ENCODE measurements at places on chromosomes 16 and 17.

DNA sequence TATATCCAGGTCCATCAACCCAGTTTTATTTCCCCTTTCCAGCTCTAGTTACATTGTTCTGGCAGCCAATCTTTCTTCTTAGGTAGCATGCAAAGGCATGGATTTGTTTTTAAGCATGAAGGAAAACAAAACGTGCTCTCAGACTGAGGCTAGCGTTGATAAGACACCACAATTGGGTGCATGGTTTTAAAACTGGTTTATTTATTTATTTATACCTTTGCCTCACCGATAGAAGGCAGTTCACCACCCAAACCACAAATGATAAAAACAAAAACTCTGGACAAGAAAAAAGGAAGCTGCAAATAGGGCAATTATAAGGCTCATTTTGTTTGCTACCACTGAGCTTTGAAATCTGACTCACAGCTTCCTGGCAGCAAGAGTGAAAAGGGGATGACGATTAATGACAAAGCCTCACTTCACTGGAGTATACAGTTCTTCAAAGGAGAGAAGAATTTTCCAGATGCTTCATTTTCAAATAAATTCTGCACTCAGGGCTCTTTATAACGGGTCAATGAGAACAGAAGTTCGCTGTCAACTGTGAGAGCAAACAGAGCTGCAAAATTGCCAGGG is 278.4 kb upstream of the IRX5 start:
- no peak for DNase-seq

DNA sequence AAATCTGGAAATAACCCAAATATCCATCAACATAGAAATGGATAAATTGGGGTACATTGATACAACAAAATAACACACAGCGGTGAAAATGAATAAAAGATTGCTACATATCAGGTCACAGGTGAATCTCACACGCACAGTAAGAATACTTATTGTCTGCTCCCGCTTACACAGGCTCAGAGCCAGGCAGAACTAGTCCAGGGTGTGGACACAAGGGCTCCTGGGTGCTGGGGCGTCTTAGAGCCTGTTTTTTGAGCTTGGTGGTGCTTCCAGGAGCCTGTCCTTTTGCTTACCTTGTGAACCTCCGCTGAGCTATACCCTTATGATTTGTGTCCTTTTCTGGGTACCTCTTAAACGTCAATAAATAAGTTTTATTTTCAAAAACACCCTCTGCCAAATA is 19.8 kb upstream of the C16orf74 start:
- DNase-seq: no peak

DNA sequence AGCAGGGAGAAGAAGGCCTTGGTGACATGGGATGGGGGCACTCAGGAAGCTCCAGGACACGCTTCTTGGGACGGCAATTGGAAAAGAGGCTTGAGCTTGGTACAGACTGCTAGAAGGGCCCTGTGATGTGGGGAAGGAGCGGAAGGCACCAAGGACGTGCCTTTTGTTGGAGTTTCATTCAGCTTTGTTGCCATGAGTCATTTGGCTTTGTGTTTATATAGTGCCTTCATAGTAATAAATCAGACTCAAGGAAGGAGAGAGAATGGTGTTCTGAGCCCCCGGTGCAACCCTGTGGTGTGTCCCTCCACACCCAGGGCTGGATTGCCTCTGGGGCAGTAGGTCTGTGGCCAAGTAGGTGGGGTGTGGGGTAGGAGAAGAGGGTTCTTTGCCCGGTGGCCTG is 7.4 kb upstream of the TBX4 start:
- DNase-seq: no peak

GRCh38 chr16:27685807-27686206 is 135.9 kb downstream of the KATNIP start:
- DNase-seq: no peak

GRCh38 chr16:86044881-86045590 is 146.1 kb downstream of the IRF8 start:
- DNase-seq: no peak

GRCh38 chr16:3882531-3882930 is 2.0 kb upstream of the CREBBP start:
- DNase-seq: no peak

DNA sequence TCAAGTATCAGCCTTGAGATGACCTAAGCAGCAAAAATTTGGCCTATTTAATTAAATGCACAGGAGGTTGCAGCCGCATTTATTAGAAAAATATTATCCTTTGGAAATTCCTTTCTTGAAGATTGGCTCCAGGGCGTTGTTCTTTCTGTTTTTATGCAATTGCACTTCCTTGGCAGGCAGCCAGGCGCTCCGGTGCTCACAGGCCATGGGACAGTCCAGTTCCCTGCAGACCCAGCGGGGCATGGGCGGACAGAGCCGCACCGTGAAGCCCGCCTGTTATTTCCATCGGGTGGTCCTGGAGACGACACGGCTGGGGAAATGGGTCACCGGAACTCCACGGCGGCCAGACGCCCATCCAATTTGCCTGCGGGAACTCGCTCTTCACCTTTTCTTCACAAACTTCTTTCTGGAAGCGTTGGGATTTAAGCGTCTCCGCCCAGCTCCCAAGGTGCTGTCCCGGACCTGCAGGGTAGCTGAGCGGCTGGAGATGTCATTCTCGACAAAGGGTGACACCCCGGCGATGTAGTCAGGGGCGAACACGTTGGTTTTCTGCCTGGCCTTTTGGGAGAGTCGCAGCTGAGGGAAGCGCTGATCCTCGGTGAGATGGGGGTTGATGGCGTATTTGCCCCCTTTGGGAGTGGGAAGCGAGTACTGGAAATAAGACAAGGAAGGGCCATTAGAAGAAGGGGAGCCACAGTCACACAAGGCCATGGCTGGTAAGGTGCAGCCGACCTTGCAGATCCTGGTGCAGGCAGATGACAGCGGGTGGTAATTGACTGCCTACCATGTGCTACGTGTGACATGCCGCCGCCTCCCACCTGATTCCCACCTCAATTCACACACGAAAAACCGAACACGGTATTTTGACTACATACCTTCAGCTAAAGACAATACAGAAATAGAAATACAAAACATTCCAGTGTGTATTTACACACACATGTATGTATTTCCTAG is 12.5 kb downstream of the NOB1 start:
- DNase-seq: no peak

GRCh38 chr17:61302953-61303816 is 96.5 kb upstream of the TBX2 start:
- no peak for DNase-seq

DNA sequence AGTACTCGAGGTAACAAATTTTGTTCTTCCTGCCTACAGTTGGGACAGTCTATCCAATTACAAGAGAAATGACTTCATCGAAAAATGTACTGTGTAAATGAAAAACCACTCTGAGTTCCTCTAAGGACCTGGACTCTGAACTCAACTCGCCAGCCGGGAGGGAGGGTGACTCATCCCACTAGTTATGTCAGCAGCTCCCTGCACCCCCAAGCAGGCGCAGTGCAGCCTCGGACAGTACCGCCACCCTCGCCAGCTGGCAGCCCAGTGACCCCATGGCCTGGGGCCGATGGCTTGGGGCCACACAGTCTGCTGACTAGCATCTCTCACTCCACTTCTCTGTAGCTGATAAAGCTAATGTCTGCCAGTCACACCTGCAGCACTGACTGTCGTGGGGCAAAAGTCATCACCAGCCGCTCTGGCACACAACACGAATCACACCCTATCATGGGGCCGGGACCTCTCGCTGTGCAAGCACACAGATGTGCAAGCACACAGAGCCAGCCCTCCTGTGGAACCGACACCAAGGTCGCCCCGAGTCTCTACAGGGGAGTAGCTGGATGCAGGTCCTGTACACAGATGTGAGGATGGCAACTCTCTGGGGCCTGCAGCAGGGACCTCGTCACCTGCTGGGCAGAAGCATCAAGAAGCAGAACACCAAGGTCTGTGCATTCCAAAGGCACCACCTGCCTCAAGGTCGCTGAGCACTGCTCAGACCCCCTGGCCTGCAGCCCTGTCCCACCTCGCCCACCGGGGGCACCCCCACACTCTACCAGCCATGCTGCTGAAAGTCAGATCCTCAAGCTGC is 5.7 kb downstream of the CSNK1D start:
- DNase-seq: peak; percentile 90

GRCh38 chr17:5283571-5284315 is 1.7 kb downstream of the RABEP1 start:
- no peak for DNase-seq

DNA sequence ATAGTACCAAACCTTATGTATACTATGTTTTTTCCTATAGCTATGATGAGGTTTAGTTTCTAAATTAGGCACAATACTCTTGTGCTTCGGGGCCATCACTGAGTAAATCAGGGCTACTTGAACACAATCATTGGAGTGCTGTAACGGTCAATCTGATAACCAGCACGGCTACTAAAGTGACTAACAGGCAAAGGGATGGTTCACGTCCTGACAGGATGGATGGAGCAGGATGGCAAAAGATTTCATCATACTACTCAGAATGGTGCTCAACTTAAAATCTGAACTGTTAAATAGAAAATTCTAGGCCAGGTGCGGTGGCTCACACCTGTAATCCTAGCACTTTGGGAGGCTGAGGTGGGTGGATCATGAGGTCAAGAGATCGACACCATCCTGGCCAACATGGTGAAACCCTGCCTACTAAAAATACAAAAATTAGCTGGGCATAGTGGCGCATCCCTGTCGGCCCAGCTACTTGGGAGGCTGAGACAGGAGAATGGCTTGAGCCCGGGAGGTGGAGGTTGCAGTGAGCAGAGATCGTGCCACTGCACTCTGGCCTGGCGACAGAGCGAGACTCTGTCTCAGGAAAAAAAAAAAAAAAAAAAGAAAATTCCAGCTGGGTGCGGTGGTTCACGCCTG is 7.0 kb downstream of the TUFM start:
- no peak for DNase-seq

- DNase-seq: no peak
These were observed 3.3 kb downstream of the RND2 start for GRCh38 chr17:43028221-43028861.

GRCh38 chr17:1871756-1872155 is 42.0 kb downstream of the RPA1 start:
- no peak for DNase-seq

DNA sequence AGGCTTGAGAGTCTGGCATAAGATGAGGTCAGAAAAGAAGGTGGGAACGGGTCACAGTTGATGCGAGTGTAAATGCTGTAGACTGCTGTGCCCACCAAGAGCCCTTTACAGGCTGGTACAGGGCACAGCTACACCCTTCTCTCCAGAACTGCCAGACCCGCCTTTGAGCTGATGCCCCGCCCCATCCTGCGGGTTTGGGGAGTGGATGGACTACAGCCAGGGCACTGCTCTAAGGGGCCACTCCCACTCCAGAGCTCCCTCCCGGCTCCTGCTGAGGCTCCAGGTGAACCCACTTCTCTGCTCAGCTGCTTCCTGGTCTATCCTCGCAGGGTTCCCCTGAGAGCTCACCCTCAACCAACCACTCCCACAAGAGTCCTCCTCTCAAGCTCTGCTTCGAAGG is 12.3 kb downstream of the MEIOB start:
- no peak for DNase-seq

DNA sequence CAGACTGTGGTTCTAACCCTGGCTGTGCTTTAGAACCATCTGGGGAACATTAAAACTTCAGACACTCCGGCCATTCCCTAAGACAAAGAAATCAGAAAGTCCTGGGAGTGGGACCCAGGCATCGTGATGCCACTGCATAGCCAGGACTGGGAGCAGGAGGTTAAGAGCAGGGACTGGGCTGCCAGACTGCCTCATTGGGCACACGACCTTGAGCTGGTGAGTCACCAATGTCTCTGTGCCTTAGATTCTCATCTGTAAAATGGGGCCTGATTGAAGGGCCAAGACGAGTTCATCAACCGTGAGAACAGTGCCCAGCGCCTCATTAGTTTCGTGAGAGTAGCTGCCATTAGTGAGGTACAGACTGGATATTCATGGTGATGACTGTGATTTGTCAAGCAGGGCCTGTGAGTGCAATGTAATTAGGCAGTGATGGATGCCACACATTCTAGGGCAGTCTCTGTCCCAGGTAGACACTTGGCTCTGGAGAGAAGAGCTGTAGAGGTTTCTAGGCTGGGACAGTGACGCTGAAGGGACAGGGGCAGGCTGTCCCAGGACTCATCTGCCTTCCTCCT is 196.8 kb downstream of the NTN1 start:
- no peak for DNase-seq

Measured in globus pallidus (tissue), 1 donor.